Stimulated activated CD8-positive, alpha-beta memory T cell treated with anti-CD3 and anti-CD28 coated beads, Interleukin-7, amount 100 ng/mL, for 1 hour (primary cell): ENCODE measurements at places on chromosomes 13 and 19.

GRCh38 chr13:75180805-75181455, 301.0 kb downstream of the TBC1D4 start:
- no peak for DNase-seq

DNA sequence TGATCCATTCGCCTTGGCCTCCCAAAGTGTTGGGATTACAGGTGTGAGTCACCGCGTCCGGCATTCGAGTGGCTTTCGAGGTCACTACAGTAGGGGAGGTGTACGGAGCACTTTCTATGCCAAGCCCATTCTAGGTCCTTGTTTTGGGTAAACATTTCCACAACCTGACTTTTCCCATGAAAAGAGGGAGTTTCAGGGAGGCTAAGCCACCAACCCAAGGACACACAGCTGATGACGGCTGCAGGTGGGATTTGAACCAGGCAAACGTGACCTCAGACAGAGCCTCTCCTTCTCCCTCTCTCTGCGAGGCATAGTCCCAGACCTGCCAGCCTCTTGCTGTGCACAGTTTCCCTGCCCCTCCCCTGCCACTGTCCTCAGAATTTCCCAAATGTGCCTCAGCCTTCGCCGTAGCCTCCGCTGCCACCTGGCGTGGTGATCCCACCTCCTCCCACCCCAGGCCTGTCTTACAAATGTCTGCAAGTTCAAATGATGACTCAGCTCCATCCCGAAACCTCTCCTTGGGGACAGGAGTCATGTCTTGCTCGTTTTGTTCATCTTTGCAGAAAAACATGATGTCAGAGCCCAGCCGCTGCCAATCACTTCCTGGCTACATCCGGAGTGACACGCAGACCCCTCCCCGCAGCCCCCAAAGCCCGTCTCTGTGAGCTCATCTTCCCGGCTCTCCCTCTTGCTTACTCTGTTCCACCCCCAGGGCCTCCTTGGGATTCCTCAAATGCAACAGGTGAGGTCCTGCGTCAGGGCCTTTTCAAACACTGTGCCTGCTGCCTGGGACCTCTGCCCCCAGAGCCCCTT, 6.6 kb upstream of the GADD45B start:
- no peak for DNase-seq

- no peak for DNase-seq
These were observed 23.8 kb downstream of the ZNF787 start for GRCh38 chr19:56097306-56097705.

DNA sequence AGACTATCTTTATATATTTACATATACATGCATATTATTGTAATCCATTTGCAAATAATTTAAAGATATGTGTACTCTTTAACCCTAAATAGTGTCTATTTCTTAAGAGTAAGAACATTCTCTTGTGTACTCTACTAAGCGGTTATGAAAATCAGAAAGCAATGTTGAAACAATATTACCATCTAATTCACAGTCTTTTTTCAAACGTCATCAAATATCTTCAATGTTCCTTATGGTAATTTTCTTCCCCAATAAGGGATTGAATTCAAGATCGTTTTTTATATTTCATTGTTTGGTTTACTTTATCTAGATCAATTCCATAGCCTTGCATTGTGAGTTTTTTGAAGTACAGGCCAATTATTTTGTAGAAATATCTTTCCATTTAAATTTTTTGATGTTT, 1647.4 kb upstream of the PRR20A start:
- no peak for DNase-seq

GRCh38 chr13:111289251-111289650, 31.2 kb upstream of the TEX29 start:
- no peak for DNase-seq

- DNase-seq: no peak
These were observed 98.7 kb downstream of the DOCK9 start for GRCh38 chr13:98879127-98879520.
